ENCODE measurements at places on chromosomes 6 and 20.

GRCh38 chr6:85561750-85562357, 31.8 kb downstream of the SNX14 start:
- DNase-seq, result no peak

DNA sequence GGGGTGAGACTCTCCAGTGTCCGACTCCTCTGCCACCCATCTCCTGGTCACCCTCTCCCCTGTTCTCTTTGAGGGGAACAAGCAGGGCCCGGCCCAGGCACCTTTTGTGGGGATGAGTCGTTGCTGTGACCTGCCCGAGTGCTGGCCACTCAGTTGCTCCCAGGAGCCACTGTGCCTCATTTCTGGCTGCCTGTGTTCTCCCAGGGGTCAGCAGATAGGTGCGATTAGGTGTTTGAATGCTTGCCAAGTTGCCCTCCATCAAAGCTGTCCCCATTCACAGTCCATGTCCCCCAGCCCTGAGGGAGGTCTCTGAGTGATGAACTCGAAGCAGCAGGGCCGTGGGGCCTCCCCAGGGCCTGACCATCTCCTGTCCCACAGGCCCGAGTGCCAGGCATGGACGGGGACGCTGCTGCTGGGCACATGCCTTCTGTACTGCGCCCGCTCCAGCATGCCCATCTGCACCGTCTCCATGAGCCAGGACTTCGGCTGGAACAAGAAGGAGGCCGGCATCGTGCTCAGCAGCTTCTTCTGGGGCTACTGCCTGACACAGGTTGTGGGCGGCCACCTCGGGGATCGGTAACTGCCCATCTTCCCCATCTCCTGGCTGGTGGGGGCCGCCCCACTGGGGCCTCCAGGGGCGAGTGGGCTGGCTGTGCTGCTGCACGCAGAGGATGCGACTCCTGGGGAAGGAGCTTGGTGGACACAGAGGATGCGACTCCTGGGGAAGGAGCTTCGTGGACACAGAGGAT, 4.1 kb downstream of the SLC17A9 start:
- no peak for DNase-seq

- DNase-seq, result no peak
Observed at GRCh38 chr6:112116221-112116620, 28.8 kb downstream of the FAM229B start.

DNA sequence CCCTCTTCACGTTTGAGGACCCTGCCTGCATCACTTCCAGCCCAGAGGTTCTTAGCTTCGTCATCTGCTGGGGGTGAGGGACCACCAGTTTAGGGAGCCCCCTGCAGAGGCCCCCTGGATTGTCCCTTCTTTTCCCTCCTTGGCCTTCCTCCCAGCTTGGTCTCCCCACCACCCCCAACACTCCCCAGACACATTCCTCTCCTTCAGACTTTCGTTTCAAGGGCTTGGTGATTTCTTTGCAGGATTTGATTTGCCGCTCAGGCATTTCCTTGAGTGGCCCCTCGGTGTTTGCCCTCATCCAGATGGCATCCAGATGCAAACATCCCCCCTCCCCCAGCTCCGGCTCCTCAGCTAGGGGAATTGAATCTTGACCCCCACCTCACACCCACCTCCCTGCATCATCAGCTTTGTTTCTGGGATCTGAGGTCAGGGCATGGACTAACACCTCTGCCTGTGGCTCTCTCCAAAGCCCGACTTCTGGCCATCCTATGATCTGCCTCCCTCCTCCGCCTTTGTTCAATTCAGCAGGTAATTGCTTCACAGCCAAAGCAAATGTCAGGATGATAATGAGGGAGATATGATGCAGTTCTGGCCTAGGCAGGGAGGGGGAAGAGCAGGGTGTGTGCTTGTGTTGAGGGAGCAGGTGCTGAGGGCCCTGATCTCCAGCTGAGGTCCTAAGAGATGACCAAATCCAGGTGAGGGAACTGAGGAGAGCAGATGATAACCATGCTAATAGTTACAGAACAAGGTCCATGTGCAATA, 141.5 kb downstream of the VEGFA start:
- DNase-seq, result no peak

DNA sequence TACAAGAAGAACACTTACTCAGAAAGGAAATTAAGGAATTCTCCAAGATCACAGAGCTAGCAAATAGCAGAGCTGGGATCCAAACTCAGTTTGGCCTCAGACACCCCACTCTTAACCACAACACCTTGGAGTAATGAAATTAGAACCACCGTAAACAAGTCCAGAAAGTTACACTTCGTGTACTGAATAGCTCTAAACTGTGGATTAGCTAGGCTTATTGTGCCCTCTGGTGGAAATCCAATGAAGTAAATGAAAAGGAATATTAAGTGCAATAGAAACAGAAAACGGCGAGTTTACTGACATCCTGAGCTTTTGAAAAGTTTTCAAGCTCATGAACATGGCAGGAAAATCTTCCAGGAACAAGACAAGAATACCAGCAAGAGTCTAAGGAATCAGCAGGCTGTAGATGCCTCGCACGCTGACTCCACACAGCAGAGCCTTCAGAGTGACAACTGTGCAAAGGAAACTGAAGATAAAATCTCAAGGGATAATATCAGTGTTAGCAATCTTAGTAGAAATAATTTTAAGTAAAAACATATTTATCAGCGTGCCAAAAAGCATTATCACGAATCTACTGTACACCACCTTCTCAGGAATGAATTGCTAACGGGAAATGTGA, 34.6 kb downstream of the FBXO5 start:
- DNase-seq, result peak; percentile 1

DNA sequence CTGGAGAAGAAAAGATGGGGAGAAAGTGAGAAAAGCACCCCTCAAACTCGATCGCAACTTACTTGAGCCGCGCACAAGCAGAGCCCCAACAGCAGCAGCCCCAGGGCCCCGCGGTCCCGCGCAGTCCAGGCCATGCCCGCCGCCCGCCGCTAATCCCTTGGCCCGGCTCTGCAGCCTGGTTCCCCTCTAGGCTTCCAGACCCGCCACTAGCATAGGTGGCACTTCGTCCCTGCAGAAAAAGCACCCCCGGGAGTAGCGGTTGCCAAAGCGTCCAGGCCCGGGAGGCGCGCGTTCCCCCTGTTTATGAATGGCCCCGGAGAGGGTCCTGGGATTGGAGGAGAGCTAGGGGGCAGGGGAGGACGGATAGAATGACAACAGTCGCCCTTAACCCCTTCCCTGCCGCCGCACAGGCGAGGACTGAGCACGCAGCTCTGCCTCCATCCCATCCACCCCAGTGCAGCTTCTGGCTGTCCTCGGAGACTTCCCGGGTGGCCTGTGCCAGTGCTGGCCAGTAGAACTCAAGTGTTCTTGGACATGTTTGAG, 19.9 kb downstream of the COL9A1 start:
- DNase-seq, result no peak

GRCh38 chr20:58621906-58622548, 29.1 kb upstream of the STX16 start:
- no peak for DNase-seq

- no peak for DNase-seq
Observed at GRCh38 chr20:16804793-16805187, 56.6 kb downstream of the OTOR start.

- no peak for DNase-seq
Observed at GRCh38 chr6:14317387-14317970, 199.9 kb downstream of the CD83 start.

- no peak for DNase-seq
Observed at GRCh38 chr20:44188752-44189151, 1.8 kb upstream of the JPH2 start.

GRCh38 chr6:6881438-6882225, 226.1 kb upstream of the RREB1 start:
- no peak for DNase-seq

DNA sequence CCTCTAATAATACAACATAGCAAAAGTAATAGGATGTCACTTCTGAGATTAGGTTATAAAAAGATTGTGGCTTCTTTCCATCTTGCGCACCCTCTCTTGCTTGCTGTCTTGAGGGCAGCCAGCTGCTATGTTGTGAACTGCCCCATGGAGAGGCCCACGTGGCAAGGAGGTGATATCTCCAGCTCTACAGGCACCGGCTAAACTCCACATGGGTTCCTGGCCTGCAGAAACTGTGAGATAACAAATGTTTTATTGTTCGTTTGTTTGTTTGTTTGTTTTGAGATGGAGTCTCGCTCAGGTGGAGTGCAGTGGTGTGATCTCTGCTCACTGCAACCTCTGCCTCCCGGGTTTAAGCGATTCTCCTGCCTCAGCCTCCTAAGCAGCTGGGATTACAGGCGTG, 38.0 kb downstream of the CD40 start:
- DNase-seq, result no peak

Measured in NCI-H2029 treated with DMSO at 0.1 percent for 48 hours (cell line).